ENCODE measurements at places on chromosomes 7 and 10. TPM values are rescaled to one million over a fixed set of nuclear protein-coding genes. Genes with fewer than 3 reads are reported as not detected.

DNA sequence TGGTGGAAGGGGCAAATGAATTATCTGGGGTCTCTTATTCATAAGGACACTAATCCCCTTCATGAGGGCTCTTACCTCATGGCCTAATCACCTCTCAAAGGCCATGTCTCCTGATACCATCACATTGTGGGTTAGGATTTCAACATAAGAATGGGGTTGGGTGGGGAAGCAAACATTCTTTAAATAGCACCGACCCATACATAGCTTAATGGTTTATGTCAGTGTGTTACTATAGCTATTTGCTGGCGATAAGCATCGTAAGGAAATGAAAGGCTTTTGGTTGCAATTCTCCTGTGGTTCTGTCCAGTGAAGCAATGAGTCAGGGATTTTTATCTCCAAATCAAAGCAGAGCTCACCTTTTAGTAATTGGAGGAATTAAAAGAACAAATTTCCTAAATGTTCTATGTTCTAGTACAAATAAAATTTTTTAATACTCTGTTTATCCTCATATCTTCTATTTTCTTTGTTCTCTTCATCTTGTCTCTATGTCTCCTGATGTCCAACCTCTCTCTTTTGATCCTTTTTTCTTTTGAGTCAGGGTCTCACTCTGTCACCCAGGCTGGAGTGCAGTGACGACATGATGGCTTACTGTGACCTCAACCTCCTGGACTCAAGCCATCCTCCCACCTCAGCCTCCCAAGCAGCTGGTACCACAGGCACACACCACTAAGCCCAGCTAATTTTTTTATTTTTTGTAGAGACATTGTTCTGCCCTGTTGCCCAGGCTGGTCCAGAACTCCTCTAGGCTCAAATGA is 57.0 kb upstream of the GLCCI1 start:
- DNase-seq: peak; percentile 94

DNA sequence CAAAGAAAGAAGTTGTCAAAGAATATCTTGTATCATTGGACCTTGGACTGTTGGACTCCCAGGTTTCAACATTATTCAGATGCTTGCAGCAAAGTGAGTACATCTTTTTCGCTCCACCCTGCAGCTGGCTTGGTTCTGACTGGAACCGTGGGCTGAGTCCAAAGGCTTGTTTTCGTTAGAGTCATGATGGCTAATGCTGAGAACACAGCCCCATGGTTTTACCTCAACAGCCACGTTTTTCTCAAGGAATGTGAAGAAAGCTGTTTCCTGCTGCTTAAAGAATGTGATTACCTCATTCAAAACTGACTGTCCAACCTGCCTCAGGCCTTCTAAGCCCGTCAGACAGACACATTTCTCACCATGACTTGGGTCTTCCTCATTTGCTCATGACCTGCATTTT is 69.5 kb downstream of the STEAP1B start:
- DNase-seq: no peak

DNA sequence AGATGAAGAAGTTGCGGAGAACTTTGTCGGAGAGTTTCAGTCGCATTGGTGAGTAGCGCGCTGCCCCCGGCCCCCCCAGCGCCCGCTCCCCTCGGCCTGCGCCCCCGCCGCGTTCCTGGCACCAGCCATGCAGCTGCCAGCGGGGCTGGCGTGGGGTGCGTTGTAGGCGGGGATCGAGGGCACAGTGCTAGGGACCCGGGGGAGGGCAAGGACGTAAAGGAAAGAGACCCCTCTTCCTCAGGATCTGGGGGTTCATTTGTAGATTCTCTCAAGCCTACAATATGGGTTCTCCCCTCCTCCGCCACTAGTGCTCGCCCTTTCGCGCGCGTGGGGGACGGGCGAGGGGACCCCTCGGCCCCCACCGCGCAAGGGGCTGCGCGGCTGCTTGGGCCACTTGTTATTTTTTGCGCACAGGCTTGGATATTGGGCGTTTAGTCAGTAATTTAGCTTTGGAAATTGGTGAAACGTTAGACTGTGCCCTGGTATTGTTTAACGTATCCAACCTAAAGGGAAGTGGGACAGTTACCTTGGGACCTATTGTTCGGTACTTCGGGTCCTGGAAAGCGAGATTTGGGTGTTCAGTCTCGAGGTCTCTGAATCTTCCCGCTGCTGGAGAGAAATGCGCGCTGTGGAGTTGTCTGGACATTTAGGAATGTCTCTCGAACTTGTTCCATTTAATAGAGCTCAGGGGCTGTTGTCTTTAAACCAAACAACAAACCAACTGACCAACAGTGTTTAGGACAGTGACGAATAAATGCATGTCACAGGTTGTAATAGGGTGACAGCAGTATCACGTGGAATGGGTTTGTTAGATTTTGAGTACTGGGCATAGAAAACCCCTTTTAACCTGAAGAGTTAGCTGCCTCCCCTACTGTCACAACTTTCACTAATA is 796 bp downstream of the CDK14 start:
- no peak for DNase-seq

DNA sequence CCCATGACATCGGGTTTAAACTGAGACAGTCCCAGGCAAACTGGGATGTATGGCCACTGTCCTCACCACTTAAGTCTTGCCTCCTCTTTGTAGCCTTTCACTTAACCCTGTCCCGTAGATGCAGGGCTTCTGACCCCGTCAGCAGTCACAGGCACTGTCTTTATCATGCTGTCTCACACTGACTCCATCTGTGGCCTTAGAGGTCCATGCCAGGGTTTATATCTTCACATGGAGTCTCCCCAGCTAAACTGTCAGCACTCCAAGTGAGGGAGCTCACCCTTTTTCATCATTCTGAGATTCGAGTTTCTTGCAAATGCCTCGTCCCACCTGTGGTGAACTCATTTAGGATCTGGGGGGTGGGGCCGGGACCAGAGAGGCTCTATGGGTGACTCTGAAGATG is 2.8 kb downstream of the FKBP6 start:
- no peak for DNase-seq

- DNase-seq: no peak
Measured at GRCh38 chr10:25493122-25493893, 318.5 kb downstream of the GPR158 start.

- no peak for DNase-seq
Measured at GRCh38 chr10:63468947-63469346, 3.2 kb upstream of the JMJD1C start.

DNA sequence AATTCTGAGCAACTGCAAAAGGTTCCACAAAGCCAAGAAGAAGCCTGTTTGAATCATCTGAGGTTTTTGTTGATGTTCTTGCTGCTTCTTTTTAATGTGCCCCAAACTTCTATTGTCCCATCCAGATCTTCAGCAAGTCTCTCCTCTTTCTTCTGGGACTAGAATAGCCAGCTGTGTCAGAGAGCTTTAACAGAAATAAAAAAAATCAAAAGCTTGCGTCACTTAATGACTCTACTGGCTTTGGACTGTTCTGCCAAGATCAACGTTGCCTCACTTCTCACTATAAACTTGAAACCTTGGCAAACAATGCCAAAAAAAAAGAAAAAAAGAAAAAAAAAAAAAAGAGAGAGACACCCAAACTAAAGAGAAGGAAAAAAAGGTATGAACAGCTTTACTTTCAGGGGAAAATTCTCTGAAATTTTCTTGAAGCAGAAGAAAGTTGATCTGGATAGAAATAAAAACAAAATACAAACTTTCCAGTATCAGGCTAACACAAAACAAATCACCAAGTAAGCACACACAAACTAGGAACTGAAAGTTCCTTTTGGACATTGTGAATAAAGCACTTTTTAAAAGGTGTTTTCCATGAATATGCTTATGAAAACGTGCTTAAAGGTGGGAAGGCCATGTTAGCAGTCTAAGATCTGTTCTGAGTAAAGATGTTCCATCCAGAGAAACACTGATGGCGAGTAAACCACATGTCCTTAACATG is 14.8 kb downstream of the USP54 start:
- peak; percentile 43 for DNase-seq

- no peak for DNase-seq
Measured at GRCh38 chr10:50615658-50616057, 8.1 kb downstream of the SGMS1 start.

DNA sequence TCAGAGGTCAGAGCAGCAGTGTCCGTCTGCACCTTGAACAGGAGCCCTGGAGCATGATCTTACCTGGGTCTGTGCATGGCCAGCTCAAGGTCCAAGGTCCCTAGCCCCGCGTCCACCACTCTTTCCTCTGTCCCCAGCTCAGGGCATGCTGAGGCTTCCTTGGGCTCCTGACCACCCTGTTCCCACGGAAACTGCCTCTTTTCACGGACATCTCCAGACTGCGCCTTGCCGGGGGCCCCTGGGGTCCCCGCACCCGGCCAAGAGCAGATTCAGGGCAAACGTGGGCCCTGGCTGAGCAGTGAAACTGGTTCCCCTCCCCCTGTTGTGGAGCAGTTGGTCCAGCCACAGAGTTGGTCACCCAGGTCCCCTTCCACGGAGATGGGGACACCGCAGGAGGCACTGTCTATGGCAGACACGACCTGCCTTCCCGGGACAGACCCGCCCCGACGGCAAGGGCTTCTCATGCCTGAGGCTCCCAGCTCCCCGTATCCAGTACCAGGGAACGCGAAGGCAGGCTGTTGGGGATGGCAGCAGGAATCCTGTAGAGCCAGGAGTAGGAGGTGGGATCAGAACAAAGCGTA is 217.4 kb upstream of the PPP2R2D start:
- no peak for DNase-seq

DNA sequence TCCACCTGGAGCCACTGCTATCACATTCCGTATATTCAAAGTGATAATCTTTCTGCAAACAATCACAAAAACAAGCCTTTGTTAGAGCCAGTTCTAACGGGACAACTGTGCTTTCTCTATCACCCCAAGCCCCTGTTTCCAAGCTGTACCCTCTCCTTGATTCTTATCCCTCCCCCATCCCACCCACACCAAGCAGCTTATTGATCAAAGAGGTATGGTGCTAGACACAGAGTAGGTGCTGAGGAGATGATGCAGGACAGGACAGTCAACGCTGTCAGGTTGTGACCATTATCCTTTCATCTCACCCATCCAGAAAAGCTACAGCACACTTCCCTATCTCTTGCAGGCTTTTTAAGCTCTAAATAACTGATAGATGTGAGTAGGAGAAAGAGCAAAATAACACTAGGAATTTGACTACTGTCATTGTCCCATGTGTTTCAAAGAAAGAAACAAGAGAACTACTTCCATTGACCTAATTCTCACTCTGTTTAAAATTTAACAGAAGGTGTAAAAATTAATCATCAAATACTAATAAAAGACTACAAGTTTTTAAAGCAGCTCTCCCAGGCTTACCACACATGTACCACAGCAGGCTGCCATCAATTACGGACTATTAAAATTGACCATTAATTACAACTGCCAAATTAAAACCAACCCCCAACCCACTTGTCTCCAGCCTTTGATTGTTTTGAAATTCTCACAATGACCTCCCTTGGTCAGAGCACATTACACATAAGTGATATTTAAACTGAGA is 94.3 kb downstream of the ELAPOR2 start:
- DNase-seq: no peak

DNA sequence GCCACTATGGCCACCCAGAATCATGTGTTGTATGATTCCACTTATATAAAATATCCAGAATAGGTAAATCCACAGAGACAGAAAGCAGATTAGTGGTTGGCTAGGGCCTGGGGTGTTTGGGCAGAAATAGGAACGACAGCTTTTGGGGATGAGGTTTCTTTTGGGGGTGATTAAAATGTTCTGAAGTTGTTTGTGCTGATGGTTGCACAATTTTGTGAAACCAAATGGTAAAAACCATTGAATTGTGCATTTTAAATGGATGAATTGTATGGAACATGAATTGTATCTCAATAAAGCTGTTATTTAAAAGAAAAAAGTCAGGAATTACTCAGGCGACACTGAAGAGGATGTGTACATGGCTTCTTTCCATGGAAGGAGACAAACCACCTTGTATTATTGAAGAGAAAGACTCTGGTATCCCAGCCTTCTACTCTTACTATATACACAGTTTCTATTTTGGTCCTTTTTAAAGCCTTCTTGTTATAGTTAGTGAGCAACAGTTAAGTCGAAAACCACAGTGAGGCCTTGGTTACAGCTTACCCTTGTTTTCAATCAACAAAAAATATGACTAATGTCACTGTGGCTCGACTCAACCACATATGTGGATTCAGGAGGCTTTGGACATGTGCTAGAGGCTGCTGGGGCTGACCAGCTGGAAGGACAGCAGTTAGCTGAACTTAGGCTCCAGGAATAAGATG is 57.1 kb upstream of the KMT2E start:
- DNase-seq: no peak

DNA sequence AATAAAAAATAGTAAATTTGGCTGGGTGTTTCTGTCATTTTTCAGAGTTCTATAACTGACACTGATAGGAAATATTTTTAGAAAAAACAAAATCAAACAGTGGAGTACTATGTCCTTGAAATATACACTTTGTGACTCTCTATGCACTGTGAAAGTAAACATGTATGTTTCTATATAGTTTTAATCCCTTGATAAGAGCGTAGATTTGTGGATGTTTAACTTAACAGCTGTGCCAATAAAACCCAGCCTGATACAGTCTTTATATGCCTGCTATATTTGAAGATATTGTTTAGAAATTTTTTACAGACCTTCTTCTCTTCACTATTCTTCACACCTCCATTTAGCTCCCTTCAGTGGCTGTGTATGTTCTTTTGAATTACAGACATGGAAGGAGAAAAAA is 473.3 kb upstream of the FZD8 start:
- DNase-seq: no peak

DNA sequence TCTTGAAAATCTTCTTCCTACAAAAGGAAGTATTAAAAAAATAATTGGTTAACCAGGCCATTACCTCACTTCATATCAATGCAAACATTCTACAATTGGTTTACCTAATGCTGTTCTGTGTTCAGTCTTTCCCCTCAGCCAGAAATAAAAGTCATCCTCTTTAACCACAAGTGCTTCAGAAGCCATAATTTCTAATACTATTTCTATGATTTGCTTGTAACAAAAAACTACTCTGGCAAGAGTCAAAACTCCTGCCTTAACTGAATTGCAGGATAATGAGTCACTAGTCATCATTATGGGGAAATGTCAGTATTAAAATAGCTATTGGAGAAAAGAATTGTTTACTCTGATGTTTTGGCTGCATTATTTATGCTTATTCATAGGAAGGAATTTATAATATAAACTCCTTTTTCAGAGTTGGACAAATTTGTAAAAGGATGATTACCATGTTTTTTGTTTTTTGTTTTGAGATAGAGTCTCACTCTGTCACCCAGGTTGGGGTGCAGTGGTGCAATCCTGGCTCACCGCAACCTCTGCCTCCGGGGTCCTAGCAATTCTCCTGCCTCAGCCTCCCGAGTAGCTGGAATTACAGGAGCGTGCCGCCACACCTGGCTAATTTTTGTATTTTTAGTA is 55.5 kb upstream of the ODAD2 start:
- DNase-seq: no peak

- peak; percentile 75 for DNase-seq
Measured at GRCh38 chr10:59036311-59037017, 140.0 kb upstream of the PHYHIPL start.

The TNKS2 gene
- total RNA-seq: 15.2 TPM

The CYP2C19 gene
- not detected for total RNA-seq

The WNT16 gene
- total RNA-seq: not detected

The C1GALT1 gene
- 65.9 TPM for total RNA-seq

The AZGP1 gene
- total RNA-seq: 37.9 TPM

The ST8SIA6 gene
- total RNA-seq: not detected

The FOXP2 gene
- total RNA-seq: 0.04 TPM

Data from HepG2 (cell line).